PC-9 (cell line): ENCODE measurements at places on chromosomes 2 and 18.

DNA sequence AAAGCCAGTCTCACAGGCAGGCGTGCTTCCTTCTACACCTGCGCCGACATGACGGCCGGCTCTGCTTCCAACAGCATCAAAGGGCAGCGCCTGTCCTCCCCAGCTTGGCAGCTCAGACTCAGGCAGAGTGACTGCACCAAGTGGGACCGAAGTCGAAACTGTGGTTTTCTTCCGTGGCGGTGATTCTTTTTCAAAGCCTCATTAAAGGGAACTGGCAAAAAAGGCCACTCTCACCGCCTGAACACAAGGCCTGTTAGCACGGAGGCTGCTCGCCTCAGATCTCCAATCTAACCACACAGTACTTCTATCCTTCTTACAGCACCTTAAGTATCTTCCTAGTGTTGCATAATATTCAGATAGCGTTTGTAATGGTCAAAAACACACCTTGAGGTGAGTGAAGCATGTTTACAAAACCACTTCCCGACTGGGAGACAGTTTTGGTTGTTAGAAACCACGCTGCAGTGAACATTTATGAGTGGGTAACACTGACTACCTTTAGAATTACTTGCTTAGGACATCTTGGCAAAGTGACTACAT lies 236.4 kb downstream of the HDAC4 start:
- no peak for DNase-seq

GRCh38 chr2:114170070-114170469 lies 272.4 kb upstream of the DPP10 start:
- no peak for DNase-seq

- no peak for DNase-seq
These were observed 669.4 kb downstream of the IRS1 start for GRCh38 chr2:226130192-226130591.

DNA sequence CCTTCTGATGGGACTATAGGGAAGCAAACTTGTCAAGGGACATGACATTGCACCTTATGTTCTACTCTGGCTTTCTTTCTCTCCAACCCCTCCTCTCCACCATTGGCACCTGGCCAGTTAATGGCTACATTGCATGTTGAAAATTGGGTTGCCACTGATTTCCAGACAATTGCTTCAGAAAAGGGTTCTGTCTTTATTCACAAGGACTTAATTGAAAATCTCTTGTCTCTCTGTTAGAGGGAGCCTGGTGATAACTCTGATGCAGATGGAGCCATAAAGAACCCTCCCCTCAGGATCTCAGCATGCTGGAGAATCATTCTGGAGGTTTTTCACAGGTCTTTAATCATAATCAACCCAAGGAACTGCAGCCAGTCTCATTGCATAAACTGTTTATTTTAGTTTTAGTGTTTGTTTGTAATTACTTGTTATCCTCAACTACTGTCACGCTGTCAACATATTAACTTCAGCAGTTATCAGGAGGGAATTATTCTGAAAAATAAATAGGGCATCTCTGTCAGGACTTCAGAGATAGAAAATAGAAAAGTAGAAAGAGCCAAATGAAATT lies 316.8 kb downstream of the RIT2 start:
- no peak for DNase-seq

GRCh38 chr2:109218087-109218791 lies 89.2 kb downstream of the SH3RF3 start:
- DNase-seq: no peak

DNA sequence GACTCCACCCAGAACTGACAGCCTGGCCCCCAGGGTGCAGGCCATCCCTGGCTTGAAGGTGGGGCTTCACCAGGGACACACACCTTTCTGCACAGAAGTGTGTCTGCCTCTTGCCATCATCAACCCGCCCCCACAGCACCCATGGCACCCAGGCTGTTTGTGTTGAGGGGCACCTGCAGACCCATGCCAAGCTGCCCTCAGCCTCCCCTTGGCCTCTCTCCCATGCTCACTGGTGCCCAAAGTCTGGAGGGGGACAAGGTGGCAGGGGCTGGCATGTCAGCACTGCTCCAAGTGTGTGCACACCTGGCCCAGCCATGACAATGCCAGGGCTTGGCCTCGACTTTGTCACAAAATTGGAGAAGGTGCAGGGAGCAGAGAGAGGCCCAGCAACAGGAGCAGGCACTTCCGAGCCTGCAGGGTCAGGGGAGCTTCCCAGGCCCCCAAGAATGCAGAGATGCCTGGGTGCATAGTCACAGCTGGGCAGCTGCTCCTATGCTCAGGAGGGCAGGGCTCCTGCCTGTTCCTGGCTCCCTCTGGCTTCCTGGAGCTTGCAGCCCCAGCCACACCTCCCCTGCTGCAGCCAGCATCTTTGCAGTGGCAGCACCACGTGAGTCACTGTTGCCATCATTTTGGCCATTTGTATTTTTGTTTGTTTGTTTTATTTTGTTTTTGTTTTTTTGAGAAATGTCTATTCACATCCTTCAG lies 280.6 kb upstream of the UBE2E3 start:
- DNase-seq: peak; percentile 28

- DNase-seq: no peak
These were observed 223.2 kb upstream of the RAB6C start for GRCh38 chr2:129756276-129756675.

GRCh38 chr2:220664272-220665107 lies 907.6 kb downstream of the EPHA4 start:
- no peak for DNase-seq

- no peak for DNase-seq
These were observed 19.5 kb upstream of the FAM136A start for GRCh38 chr2:70321370-70321769.

GRCh38 chr2:25201265-25201664 lies 32.9 kb upstream of the POMC start:
- no peak for DNase-seq

- no peak for DNase-seq
These were observed 587.7 kb downstream of the CPS1 start for GRCh38 chr2:211144078-211144477.

- no peak for DNase-seq
These were observed 42.4 kb upstream of the SLC1A4 start for GRCh38 chr2:64946769-64947247.

DNA sequence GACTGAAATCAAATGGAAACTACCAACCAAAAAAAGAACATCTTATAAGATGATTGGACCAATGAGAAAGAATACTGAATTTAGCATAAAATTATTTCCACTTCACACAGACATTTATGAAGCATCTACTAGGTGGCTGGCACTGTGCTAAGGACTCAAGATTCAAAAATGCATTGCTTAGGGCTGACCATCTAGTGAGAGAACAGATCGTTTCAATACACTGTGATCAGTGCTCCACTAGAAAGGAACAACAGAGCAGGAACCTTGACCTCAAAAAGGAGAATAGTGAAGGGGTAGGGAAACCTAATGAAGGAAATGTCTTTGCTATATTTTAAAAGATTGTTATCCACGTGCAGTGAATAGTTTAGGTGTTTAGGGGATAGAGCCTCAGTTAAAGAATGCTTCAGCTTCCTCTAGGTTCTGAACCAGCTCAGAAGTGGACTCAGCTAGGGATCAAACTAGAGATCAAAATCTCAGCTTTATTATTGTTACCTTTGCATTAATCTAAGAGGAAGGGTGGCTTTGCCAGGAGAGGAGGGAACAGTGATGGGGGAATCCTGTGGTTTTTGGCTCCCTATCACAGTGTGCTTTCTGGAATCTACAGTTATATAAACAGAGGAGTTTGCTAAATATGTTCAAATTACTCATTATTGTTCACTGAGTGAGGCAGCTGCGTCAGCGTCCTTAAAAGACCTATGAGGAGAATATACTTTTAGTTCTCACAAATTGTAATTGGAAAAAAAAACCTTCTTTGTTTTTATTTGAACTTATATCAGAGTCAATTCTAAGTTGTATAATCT lies 16.2 kb upstream of the BBS5 start:
- no peak for DNase-seq

GRCh38 chr2:218870984-218871344 lies 9.7 kb upstream of the WNT10A start:
- no peak for DNase-seq

DNA sequence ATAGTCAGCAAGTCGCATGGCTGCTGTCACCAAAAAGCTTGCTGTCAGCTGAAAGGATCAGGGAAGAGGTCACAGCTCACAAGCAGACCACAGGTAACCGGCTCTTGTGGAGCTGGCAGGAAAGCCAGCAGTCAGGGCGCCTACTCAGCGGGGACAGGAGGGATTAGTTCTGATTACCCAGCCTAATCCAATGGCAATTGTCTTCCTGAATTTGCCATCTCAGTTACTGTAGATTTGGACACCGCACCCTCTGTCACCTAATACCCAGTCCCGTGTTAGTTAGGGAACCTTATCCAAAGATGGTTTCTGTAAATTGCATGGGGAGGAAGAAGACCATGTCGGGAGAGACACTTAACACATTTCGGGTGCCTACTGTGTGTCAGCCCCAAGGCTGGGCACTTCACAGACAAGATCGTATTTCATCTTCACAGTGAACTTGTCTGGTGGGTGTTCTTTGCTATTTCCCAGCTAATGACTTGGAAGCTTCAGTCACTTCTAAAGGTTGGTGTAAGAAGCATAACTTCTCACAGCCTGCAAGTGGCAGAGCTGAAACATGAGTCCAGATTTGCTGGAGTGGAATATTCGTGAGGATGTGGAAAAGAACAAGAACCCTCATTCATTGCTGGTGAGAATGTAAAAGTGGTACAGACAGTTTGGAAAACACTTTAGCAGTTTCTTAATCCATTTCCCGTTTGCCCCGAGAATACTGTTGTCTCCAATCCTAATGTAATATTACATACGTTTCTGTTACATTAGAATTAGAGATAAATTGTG lies 9.9 kb downstream of the ALPK2 start:
- no peak for DNase-seq

GRCh38 chr2:45699032-45699658 lies 47.7 kb downstream of the PRKCE start:
- DNase-seq: no peak

DNA sequence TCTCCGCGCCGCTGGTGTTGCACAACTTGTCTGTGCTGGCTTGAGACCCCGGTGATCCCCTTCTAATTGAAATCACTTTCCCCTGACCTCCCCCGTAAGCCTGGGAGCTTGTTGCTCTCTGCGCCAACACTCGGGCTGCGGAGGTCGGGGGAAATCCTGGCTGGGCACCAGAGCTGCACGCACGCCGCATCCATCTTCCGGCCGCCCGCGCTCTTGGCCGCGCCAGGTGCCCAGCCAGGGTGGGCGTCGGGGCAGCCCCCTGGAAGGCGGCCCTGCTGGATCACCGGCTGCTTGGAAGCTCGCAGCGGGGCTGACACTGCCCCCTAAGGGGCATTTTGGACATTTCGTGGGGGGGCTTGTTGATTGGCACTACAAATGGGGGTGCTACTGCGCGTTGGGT lies 280.3 kb upstream of the SKOR2 start:
- no peak for DNase-seq

DNA sequence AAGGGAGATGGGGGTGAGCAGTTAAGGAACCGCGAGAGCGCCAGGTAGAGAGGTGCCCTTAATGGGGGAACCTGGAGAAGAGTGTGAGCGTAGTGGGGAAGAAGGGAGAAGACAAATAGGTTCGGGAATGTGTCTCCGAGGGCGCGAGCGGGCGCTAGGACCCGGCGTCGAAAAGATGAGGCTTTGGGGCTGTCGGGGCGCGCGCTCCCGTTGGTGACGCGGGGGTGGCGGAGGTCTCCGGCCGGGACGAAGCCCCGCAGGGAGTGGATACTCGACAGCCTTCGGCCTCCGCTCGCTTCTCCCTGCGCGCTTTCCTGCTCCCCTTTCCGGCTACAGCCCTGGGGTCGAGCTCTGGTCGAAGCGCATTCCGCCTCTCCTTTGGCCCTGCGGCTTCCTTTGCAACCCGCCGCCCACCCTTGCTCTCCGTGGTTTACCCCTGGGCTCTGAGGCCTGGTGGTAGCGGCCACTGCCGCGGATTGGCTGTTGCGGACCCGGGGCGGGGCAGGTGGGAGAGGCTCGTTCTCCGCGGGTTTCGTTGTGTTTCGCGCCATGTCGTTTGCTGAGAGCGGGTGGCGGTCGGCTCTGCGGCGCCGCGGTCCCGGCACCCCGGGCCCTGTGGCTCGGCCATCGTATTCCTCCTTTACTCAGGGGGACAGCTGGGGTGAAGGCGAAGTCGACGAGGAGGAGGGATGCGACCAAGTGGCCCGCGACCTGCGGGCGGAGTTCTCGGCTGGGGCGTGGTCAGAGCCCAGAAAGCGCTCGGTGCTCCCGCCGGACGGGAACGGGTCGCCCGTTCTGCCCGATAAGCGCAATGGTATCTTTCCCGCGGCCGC lies at the start of gene ARL6IP6:
TSS of gene ARL6IP6 (plus strand) at position 545 of the 833 bp plus-strand sequence. CDS start at position 550, 5 bp downstream.
- DNase-seq: peak; percentile 79

GRCh38 chr2:35443087-35443486 lies 912.5 kb upstream of the CRIM1 start:
- no peak for DNase-seq

GRCh38 chr2:20187331-20187730 lies 37.6 kb downstream of the SDC1 start:
- no peak for DNase-seq

- DNase-seq: no peak
These were observed 45.6 kb upstream of the GALNT3 start for GRCh38 chr2:165839610-165840009.

DNA sequence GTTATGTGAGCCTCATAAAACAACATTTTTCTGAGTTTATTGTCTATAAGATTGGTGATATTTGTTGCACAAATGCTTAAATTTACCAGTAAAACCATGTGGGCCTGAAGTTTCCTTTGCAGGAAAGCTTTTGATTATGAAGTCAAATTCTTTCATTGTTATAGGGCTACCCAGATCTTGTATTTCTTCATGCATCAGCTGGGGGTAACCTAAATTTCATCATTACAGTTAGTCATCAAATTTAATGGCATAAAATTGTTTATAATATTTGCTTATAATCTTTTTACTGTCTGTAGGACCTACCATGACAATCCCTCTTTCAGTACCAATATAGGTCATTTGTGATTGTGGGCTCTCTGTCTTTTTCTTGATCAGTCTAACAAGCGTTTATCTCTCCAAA lies 47.8 kb downstream of the SMAD2 start:
- DNase-seq: no peak

GRCh38 chr18:69622184-69622583 lies 221.5 kb downstream of the DOK6 start:
- no peak for DNase-seq

GRCh38 chr2:208373460-208374089 lies 33.0 kb upstream of the PTH2R start:
- DNase-seq: no peak

DNA sequence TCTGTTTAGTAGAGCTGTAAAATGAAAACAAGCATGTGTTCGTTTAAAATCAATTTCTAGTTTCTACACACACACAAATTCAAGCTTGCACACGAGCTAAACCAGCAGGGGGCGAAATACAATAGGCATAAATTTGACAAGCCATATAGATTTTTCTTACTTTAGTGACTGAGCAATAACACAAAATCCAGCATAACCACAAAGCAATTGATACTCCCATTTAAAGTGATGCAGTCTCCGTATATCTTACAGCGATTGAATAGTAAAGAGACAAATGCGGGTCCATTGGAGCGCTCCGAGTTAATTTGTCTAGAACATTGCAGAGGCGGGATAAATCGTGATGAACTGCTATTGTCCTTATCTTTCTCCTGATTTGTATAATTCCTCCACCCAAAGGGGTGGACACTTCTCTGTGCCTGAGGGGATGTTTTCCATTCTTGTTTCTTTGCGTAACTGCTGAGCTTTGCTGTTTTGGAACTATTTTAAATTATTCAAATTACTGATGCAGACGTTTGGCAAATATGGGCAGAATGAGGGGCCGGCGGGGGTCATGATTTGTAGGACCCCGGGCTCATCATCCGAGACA lies 1.2 kb upstream of the AFTPH start:
- DNase-seq: peak; percentile 57
